ENCODE measurements at places on chromosomes 12 and 14.

GRCh38 chr14:104556256-104557021 is 23.1 kb upstream of the C14orf180 start:
- no peak for DNase-seq

- DNase-seq = peak; percentile 0
These were observed 379.4 kb downstream of the ALG10 start for GRCh38 chr12:34401659-34402227.

DNA sequence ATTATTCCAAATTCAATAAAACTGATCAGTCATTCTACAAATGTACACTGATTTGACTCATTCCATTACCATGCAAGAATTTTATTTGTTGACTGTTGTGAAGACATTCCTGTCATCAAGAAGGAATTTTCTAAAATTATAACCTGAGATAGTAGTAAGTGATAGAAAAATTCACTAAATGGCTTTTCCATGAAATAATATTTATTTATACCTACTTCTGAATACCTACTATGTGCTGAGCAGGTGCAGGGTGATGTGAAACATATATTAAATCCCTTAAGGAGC is 841.7 kb downstream of the NRXN3 start:
- DNase-seq = no peak

DNA sequence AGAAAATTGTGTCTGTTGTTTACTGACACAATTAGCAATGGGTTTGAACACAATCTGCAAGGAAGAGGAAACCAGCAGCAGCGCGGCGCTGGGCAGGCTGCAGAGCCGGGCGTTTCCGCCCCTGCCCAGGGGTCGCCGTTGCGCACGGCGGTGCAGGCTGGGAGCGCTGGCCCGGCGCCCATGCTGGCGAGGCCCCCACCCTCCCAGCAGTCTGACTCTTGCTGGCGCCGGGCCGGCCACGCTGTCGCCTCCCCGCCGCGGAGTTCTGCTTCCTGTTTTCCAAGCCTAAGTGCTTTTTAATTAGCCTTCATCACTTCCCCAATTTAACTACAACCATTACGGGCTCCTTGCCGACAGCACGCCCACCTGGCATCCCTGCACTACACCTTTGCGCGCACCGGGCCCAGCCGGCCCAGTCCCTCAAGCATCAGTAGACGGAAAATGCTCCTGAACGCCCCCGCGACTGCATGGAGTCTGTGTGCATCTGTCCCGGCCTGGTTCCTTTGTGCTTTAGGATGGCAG is 212.1 kb downstream of the GXYLT1 start:
- DNase-seq = peak; percentile 22

- no peak for DNase-seq
These were observed 5.4 kb upstream of the KRT2 start for GRCh38 chr12:52657250-52657902.

DNA sequence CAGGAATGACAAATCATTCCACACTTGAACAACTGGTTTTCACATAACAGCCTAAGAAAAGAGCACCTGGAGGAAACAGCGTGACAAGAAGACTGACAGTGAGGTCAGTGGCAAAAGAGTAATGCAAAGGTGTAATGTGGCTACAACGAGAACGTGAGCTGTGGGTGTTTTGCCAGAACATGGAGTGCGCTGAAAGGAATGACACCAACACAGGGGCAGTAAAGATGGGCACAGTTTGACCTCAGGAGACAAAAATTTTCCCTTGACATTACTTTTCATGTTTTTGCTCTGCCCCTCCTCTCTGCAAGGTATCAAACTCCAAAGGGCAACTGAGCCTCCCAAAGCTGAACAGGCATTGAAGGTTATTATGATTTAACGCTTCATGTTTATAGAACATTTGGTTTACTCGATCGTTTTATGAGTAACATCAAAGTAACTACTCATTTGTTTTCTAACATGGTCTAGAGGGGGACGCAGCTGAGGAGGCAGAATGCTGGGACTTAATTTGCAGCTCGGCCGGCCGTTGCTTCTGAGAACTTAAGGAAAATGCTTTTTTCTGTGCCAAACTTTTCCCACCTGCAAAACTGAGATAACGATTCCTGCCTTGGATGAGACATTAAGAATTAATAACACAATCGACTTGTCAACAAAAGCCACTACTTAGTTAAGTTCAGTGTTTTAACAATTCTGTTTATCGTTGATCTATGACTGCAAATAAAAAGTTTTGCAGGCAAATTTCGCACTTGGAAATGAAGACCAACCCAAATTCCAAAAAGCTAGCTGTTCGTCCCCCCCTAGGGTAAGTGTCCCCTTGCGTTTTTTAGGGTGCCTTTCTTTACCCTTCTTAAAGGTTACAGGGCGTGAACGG is 954 bp downstream of the HAUS4 start:
- DNase-seq = no peak

GRCh38 chr14:91078095-91078737 is 17.8 kb upstream of the RPS6KA5 start:
- peak; percentile 63 for DNase-seq

GRCh38 chr12:85029456-85029855 is 6.6 kb downstream of the TSPAN19 start:
- DNase-seq = peak; percentile 7
